Stomach (tissue), 19 donors: ENCODE measurements at places on chromosomes 3 and 15.

DNA sequence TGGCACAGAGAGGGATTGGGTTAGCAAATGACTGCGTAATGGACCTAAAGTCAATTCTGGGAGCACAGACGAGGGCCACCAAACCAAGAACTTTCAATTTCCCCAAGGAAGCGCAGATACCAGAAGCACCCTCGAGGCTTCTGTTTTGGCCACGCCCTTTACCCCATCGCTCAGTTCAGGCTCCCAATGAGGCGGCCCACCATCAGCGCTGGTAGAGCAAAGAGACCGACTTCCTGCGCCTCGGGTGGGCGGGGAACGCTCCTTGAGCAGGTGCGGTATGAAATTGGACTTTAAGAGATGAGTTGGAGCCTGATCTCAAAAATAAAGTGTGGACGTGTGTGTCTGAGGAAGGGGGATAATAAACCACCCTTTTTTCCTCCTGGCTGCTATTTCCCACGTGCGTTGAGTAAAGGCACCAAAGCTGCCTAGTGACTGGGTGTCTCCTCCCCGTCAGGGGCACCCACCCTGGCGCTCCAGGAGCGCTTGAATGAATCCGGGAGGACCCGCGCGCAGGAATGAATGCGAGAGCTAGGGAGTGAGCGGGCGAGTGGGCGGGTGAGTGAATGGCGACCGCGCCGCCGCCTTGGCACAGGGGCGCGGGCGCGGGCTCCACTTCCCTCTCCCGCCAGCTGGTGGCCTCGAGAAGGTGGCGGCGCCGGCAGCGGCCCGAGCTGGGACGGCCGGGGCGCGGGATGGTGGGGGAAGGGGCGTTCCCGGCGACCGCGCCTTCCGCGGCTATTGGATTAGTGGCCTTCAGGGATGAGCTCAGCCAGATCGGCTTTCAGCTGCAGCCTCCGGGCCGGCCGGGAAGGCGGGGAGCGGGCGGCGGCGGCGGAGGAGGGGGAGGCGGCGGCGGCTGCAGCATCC lies at the start of gene SPSB4:
TSS of gene SPSB4 (plus strand) at position 772 of the 867 bp plus-strand sequence. CDS start 14,758 bp downstream, outside the sequence.
- DNase-seq = peak; percentile 93

DNA sequence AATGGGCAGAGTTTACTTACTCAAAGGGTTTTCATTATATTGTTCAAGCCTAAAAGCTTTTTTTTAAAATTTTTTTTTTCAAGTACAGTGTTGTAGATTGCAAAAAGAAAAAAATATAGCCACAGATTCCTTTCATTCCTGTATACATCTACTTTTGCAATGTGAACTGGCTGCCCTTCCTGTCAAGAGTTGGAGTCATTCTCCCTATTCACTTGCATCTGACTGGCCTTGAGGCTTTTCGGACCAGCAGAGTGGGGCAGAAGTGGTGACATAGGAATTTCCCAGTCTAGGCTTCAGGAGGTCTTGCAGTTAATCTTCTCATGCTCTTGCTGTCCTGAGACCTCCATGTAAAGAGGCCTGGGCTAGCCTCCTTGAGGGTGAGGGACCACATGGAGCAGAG lies 218.3 kb upstream of the CFAP20DC start:
- no peak for DNase-seq

DNA sequence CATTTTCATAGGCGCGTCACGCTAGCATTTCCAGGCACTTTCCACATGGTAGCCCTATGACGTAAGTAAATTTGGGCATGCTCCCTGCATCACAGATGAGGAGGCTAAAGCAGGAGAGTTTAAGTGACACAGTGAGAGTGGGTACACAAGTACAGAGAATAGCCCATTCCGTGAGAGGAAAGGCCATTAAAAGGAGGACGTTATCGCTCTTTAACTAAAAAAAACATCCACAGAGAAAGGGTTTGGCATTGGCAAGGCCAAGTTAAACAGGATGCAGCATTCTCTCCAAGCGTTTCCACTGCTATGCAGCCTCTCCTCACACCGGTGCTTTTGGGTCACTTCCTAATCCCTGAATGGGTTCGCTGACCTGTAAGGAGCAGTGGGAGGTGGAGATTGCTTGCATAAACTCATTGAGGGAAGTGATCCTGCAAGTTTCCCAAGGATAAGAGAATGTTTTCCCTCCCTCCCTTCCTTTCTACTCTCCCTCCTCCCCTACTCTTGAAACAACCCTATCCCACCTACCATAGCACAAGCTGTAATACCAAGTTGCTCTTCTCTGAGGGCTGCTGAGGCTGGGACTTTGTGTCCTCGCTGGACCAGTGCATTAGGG lies 147.7 kb downstream of the VGLL4 start:
- peak; percentile 61 for DNase-seq

DNA sequence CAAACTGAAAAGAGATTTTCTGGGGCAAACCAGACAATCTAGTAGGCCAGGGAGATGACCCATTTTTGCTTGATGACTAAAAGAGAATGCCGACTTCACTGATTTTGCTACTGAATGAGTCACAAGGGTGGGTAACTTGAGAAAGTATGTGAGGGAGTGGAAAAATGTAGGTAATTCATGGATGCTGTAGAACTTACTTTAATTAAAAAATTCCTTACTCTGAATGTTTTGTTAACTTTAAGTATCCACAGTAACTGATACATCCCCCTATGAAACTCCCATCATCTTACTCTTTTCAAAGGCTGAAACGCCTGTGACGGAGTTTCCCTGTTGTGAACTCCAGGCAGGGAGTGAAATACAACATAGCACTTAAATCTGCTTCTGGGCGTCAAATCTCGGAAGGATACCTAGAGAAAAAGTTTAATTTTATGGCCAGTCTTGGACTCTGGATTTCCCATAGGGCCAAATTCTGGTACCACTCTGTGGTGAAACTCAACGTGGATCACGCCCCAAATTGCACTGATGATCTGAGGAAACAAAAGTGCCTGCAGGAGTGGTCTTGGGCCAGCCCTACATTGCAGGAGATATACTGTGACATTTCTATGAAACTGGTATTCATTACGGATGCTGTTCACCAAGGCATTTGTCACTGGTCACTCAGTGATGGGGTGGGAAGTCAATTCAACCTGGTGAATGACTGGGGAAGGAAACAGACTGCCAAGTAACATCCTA lies 24.0 kb downstream of the GOLIM4 start:
- DNase-seq = no peak

DNA sequence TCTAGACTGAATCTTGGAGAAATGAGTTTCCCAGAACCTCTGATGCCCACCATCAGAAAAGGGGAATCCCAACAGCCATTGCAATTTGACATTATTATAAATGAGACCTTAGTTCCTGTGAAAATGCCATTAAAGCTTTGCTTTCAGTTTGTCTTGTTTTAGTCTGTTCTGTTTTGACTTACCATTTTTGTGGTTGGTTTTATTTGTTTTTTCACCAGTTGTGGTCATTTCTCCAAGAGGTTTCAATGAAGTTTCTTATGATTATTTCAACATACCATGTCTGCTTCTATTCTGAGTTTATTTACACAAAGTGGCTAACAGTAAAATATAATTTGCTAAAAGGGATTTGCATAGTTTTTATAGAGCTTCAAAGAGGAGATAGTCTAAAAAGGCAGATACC lies 175.0 kb upstream of the MCTP2 start:
- DNase-seq = no peak

GRCh38 chr15:80816049-80816653 lies 37.0 kb downstream of the CEMIP start:
- DNase-seq = no peak

DNA sequence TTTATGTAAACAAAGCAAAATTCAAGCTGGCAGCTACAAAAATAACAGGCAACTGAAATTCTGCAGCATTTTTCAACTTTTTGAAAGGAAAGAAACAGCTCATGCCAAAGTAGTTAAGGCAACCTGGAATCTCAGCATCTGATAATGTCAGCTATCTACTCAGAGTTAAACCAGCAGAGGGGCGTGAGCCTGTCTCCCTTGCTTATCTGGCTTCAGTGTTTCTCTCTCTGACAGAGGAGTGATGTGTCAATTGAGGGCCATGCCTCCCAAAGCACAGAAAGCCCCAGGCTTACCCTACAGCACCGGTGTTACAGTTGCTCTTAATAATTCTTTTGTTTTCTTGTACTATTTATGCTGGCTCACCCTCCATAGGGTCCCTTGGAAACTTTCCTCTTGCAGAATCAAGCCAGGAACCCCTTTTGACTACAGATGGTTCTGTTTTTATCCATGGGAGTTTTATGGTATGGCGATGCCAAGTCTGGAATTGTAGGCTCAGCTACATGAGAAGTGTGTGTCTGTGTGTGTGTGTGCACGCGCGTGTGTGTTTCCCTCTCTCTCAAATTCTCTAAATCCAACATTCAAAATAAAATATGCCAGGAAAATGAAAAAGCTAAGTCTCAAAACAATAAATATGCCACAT lies 7.3 kb downstream of the TMEM212 start:
- no peak for DNase-seq

DNA sequence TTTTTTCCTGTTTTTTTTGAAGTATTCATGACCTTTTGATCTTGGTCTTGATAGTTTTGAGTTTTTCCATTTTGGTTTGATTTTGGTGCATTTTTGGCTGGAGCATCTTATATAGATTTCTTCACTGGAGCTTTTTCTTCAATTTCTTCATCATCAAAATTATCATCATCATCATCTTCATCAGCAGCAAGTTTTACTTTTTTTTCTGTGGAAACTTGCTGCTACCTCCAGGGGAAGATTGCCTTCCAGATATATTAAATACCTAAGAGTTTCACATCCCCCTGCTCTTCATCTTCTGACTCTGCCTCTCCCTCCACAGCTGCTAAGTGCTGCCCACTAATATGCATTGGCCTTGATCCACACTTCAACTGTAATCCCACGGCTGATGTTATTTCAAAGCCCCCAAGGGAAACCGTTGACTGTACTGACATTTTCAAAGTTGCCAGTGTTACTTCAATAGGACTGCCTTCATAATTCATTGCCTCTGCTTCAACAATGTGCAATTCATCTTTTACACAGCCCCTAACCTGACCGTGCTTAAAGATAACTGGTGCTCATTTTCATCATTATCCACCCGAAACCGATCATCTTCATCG lies 151.7 kb downstream of the NR1D2 start:
- DNase-seq = no peak
